Muscle of leg (tissue), 16 donors: ENCODE measurements at places on chromosomes 5 and 9. TPM values are rescaled to one million over a fixed set of nuclear protein-coding genes. Genes with fewer than 3 reads are reported as not detected.

SPATA31D4 gene
- not detected for total RNA-seq

ZNF300 gene
- total RNA-seq = 11.0 TPM

CRHBP gene
- 1.2 TPM for total RNA-seq

DNA sequence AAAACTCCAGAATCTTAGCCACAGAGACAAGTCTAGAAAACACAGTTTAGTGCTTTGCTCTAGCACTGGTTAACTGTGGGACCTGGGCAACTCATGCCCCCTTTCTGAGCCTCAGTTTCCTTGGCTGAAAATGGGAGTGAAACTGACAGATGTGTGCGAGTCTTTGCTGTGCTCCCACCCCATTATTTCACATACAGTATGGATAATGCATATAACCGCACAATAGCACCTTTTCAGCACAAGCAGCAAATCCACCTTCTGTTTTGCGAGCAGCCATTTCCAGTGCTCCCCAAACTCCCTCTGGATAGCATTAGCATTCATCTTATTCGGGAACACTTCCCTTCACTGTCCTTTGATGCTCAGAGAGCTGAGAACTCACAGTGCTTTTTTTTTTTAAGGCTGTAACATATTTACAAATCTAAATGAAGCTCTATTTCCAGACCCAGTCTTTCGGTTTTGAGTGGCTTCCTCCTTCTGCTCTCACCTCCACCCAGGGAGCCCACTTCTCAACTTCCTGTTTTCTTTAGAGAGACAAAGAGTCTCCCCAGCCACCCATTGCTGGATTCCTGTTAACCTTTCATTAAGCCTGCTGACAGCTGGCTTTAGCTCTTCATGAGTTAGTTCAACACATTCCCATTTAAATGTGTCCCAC lies 49.2 kb downstream of the TIMD4 start:
- DNase-seq = peak; percentile 48

- DNase-seq = no peak
Observed at GRCh38 chr9:71835596-71835995, 67.3 kb upstream of the CEMIP2 start.

- no peak for DNase-seq
Observed at GRCh38 chr9:89915187-89915586, 310.4 kb downstream of the GADD45G start.

ADRA1B gene
- total RNA-seq = 0.13 TPM
